Foreskin fibroblast (primary cell): ENCODE measurements at places on chromosomes 5 and 9.

DNA sequence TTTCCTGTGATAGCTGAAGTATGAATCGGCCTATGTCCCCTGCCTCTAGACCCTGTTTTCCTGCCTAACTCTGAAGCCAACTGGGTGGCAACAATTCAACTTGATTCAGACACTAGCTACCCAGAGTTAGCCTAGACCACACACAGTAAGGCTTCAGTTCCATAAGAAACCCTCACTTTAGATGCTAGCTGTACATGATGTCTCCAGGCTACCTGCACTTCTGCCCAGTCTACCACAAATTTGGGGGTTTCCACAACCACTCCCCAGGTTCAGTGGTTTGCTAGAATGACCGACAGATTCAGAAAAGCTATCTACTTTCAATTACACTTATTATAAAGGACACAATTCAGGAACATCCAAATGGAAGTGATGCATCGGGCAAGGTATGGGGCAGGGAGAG lies 119.4 kb upstream of the VLDLR start:
- DNase-seq: no peak

DNA sequence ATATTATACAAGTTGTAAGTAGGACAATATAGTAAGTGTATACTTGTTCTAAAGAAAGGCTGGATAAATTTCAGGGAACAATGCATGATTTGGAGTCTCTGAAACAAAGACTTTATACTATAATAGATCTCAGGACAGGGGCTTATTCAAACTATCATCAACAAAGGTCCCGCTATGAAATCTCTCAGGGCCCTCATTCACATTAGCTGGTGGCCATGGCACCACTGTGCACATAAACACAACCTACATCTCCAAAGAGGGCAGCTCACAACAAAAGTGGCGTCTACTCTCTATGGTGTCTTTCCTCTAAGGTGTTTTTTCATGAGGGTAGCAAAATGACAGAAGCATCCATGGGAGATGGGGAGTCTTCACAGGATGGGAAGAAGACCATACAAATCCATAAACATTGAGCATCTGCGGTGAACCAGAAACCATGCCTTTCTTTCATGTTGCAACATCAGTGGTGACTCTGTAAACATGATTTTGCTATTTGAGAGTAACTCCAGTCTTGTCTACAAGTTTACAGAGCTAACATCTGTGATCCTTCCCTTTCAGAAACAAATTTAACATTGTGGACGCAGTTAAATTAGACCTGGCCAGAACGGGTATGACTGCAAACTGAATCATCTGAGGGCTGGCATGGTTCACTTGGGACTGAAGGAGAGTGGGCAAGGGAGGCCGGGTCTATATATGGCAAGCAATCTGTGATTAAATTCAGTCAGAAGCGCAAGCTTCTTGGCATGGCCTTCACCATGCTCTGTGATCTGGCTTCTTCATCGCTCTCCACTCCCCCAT lies 5.5 kb downstream of the TTLL11 start:
- DNase-seq: peak; percentile 86

- no peak for DNase-seq
Observed at GRCh38 chr9:115513148-115513547, 395.2 kb upstream of the TNC start.

DNA sequence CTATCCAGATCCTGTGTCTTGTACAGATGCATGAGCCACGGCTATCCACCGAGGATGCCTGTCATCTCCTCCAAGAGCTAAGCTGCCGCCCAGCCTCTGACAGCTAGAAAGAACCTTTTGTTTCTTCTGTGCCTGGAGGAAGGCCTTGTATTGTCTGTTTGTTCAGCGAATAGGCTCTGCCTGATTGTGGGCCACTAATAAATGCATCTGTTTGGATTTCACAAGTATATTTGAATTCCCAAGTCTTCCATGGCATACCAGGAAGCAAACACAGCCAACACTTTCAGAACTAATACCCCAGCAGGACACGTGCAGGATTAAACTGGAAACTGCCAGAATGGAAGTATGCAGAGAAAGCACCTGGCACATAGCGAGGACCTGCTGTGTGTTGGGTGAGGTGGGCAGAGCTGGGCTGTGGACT lies 92.7 kb upstream of the NEURL1B start:
- DNase-seq: no peak

DNA sequence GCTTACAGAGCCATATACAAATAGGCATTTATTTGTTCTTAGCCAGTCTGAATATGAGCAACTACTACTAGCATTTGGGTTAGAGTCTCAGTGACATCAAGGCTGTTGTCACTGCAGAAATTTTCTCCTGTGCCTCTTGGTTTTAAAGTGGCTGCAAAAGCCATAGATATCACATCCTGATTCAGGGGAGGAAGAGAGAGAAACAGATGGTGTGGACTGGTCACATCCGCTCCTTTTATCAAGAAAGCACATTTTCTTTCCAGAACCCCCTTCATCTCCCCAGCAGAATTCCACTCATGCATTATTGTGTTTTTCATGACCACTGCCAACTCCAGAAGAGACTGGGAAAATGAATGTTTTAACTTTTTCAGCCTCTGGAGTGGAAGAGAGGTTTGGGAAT lies 69.8 kb downstream of the PTTG1 start:
- DNase-seq: no peak

DNA sequence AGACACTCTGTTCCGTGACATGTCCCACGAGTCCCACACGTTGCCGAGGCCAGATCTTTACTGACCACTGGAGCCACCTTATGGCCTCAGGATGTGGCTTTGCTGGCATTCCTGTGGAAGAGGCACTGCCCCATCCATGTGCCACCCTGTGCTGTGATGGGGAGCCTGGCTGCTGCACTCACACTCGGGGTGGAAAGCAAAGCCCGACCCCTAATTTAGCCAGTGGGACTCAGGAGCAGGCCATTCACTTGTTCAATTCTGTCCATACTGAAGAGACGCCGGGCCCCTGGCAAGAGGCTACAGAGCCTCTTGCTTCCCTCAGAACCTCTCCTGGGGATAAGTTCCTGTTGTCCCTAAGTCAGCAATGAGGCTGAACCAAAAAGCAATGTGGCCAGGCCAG lies 18.6 kb upstream of the CEP72 start:
- DNase-seq: no peak

- DNase-seq: peak; percentile 88
Observed at GRCh38 chr5:96344678-96345577, 88.1 kb downstream of the PCSK1 start.

GRCh38 chr9:7510199-7510598 lies 289.4 kb downstream of the DMAC1 start:
- peak; percentile 50 for DNase-seq

GRCh38 chr5:96284727-96285389 lies 148.2 kb downstream of the PCSK1 start:
- no peak for DNase-seq

- peak; percentile 18 for DNase-seq
Observed at GRCh38 chr9:108994695-108995094, 18.6 kb downstream of the CTNNAL1 start.

DNA sequence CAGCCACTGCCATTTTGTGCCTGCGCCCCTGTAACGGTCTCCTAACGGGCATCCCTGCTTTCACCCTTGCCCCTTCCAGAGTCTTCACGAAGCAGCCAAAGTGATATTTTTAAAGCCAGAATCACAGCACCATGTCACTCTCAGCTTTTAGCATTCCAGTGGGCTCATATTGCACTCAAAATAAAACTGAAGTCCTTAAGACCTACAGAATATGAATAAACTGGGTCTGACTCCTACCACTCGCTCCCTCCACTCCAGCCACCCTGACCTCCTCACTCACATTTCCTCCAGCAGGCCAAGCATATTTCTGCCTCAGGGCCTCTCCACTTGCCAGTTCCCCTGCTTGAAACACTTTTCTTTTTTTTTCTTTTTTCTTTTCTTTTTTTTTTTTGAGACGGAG lies 2.4 kb upstream of the PDLIM7 start:
- DNase-seq: no peak

- no peak for DNase-seq
Observed at GRCh38 chr5:8840237-8840636, 705.6 kb downstream of the SEMA5A start.

DNA sequence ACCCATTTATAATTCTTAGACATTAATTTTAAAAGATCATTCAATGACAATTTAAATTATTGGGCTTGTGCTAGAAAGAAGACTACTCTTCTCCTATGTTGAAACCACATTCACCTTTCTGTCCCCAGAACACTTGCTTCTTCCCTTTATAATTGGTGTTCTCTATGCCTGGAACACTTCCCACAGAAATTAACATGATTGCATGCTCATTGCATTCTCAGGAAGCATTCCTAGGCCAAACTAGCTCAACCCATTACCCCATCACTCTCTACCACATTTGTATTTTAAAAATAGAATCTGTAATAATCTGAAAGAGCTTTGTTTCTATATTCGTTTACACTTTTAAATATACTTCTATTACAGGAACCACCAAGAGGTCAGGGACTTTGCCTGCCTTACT lies 184.7 kb downstream of the MEF2C start:
- no peak for DNase-seq

- DNase-seq: peak; percentile 49
Observed at GRCh38 chr5:131212471-131213021, 41.8 kb downstream of the LYRM7 start.

- peak; percentile 97 for DNase-seq
Observed at GRCh38 chr9:110752766-110753165, 84.2 kb downstream of the MUSK start.

DNA sequence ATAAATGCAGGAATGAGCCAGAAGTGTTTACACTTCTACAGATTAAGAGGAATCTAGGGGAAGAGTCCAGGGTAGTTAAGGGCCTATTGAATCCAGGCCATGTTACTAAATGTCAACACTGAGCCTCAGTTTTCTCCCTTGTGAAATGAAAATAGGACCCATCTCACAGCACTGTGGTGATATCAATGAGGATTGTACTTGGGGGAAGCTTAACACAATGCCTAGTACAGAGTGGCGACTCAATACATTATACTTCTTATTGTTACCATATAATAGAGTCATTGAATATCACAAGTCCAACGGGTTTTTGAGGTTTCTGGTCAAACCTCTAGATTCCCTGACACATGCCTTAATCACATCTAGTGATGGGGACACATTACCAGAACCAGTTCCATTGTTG lies 4.6 kb downstream of the TRUB2 start:
- no peak for DNase-seq

- no peak for DNase-seq
Observed at GRCh38 chr5:85545129-85545528, 1072.6 kb upstream of the COX7C start.

- DNase-seq: no peak
Observed at GRCh38 chr9:105854026-105854782, 159.9 kb downstream of the TMEM38B start.

DNA sequence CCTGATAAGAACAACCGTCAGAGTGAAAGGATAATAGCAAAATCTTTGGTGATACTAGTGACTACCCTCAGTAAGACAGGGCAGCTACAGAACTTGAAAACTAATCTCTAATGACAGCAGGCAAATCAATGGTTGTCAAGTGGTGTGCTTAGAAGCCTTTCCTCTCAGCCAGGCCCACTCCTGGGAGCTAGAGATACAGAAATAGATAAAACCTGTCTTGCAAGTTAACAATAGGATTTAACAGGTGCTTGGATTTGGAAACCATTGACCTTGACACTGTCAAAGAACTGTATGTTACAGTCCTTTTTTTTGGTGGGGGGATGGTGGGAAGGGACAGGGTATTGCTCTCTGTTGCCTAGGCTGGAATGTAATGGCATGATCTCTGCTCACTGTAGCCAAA lies 118.6 kb downstream of the BASP1 start:
- DNase-seq: no peak

- DNase-seq: peak; percentile 83
Observed at GRCh38 chr9:100590481-100590880, 12.6 kb downstream of the CAVIN4 start.

DNA sequence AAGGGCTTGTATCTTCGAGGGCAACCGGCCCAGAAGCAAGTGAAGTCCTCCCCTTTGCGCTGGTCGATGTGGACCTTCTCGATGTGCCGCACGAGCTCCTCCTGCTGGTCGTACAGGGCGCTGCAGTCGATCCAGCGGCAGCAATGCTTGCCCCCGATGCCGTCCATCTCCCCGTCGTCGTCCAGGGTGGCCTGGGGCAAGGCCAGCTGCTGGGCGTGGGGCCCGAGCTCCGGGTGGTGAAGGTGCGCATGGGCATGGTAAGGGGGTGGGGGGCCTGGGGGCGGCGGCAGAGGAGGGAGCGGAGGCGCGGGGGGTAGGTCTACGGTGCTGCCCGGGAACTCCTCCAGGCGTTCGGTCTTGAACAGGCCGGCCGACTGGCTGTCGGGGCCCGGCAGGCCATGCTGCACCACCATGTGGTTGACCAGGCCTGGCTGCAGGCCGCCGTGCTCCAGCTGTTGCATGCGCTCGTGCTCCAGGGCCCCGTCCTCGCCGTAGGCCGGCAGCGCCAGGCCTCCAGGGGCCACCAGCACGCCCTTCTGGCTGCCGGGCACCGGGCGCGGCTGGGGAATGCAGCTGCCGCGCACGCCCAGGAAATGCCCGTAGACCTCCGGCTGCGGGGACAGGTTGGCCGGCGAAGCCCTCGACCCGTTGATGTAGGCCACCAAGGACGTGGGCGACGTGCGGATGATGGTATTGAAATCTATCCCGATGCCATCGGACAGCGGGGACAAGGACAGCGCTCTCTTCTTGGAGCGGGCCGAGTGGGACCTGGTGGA lies 181.8 kb downstream of the GLIS3 start:
- DNase-seq: no peak

DNA sequence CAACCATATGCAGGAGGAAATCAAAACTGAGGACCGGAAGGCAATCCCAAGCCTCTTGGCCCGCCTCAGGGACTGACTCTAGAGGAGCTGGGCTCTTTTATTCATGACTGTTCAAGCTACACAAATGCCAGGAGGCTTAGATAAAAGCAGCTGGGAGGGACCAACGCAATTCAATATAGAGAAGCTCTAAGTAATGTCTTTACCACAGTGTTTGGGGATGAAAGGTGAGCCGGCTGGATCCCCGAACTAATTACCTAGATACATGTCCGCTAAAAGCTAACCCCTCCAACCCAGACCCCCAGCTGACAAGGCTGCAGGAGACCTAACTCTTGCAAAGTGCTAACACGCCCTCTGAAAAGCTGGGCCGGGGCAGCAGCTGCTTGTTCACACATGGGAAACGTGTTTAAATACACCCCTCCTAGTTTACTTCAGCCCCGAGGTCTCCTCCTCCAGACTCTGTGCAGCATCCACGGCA lies 67.5 kb downstream of the TLE1 start:
- no peak for DNase-seq

- no peak for DNase-seq
Observed at GRCh38 chr9:135924628-135925338, 17.4 kb upstream of the CAMSAP1 start.

GRCh38 chr5:82684659-82685058 lies 392.5 kb downstream of the TMEM167A start:
- no peak for DNase-seq

DNA sequence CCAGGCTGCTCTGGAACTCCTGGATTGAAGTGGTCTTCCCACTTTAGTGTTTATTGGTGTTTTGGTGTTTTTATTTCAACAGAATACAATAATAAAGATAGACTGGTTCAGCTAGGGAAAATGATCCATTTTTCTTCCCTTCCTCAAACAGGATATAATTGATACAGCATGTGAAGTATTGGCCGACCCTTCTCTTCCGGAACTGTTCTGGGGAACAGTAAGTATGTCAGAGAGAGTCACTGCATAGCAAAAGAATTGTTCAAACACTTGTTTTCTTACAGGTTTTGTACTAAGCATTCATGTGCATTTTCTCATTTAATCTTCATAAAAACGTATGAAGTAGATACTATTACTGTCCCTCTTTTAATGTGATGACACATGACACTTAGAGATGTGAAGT lies 31.6 kb downstream of the NUP188 start:
- peak; percentile 14 for DNase-seq
